ENCODE measurements at places on chromosomes 2 and 18.

- DNase-seq: no peak
These were observed 9.7 kb upstream of the COPS8 start for GRCh38 chr2:237075749-237076599.

DNA sequence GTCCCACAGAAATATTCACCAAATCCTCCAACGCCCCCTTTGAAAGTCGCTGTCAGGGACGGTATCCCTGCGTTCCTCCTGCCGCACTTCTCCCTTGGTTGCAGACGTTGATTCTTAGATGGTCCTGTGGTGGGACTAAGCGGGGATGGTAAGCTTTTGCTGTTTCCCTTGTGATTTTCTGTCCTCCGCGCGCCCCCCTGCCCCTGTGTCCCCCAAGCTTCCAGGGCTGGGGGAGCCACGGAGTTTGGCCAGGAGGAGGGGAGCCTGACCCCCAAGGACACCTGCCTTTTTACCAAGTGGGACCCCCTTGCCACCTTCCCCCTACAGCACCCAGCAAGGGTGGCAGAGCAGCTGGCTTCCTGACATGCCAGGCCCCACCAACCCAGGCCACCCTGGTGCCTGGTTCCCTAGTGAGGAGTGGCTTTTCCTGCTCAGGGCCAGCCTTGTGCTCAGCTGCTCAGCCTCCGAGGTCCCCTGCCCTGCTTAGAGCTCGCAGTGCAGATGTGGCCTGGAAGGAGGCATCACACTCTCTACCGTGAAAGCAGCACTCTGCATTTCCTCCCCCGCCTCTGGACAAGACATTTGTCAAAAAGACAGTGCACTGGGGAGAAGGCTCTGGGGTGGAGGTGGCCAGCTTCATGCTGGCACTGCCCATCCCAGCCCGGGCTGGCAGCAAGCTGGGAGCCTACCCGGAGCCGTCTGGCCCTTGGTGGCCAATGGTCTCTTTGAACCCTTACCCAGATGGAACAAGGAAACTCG lies 49.4 kb downstream of the TWIST2 start:
- no peak for DNase-seq

DNA sequence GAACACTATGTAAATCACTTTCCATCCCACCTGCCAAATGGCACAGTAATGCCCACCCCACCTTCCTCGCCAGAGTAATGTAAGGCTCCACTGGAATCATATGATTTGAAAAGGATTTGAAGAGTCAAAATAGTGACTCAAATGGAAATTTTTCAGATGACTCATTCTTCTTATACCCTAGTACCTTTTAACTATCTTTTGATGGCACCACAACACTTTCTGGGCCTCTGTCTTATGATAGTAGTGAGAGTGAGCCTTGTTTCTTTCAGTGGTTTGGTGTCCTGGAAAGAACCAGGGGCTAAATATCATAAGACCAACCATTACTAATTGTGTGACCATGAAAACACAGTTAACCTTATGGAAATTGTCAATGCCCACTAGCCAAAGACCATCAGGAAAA lies 235.4 kb upstream of the SLC14A2 start:
- DNase-seq: no peak

- no peak for DNase-seq
These were observed 33.7 kb upstream of the PLB1 start for GRCh38 chr2:28462122-28462521.

DNA sequence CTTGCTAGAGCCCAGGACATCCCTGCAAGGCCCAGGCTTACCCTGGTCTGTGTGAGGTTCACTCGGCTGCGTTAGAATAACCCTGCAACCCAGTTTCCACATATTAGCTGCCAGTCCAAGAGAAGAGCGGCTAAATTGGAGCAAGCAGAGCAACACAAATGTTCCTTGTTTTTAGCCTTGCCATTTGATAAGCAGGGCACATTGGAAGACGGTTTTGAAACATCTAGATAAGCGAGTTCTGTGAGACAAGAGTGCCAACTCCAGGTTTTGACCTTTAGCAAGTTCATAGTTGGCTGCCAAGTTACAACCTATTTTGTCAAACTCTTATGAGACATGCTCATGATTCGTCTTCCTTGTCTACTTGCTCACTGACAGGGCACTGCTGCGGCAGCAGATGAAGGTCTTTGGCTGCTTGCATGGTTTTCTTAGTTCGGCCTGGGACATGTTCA lies 23.5 kb downstream of the DPP4 start:
- DNase-seq: no peak

GRCh38 chr2:6171294-6171693 lies 479.1 kb downstream of the SOX11 start:
- no peak for DNase-seq

DNA sequence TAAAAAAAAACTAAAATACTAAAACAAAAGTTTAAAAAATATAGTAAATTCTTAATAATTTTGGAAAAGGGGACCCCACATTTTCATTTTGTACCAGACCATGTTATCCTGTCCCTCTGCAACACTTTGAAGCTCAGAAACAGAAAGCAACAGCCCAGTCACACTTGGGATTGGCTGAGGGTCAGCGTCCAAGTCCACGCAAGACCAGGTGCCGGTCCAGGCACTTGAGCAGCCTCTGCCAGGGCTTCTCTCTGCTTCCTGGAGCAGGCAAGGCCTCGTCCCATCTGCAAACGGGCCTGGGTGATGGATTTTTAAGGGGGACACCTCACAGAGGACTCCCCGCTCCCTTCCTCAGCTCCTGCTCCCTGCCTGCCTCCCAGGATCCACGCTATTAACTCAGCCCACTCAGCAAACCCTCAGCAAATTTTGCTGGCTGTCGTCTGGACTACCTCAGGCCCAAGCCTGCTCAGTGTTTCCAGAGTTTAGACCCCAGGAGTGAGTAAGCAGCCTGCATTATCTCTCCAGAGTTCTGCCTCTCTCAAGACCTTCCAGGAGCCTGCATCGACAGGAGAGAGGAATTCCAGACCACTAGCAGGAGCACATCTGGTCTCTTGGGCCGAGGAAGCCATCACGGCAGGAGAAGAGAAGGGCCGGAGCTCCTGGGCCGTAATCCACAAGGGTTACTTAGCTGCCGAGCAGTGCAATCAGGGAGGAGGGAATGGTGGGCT lies 88.7 kb upstream of the STPG4 start:
- no peak for DNase-seq

DNA sequence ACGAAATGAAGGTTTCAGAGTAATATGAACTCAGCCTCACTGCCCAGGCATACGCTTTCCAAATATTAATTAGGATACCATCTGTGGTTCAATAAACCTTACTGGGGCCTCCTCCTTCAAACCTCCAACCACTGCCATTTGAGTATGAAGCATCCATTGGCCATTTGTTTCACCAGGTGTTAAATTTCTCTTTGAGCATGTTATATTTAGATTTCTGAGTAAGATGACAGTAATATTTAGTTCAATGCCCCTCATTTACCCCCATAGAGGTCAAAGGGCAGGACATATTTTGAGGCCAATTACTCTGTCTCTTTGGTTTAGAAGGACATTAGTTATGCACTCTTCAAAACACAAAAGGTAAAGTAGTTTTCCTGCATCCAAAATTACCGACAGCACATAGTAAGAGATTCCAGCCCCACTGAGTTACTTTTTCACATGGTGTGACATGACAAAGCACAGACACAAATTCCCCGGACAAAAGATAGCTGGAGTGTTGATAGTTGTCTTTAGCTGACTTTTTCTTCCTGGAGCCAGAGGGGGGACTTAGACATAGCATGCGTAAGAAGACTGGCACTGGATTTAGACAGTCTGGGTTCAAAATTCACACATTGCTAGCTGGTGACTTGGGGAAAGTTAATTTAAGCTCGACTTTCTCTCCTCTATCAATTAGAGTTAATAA lies 33.1 kb upstream of the LNPK start:
- no peak for DNase-seq

DNA sequence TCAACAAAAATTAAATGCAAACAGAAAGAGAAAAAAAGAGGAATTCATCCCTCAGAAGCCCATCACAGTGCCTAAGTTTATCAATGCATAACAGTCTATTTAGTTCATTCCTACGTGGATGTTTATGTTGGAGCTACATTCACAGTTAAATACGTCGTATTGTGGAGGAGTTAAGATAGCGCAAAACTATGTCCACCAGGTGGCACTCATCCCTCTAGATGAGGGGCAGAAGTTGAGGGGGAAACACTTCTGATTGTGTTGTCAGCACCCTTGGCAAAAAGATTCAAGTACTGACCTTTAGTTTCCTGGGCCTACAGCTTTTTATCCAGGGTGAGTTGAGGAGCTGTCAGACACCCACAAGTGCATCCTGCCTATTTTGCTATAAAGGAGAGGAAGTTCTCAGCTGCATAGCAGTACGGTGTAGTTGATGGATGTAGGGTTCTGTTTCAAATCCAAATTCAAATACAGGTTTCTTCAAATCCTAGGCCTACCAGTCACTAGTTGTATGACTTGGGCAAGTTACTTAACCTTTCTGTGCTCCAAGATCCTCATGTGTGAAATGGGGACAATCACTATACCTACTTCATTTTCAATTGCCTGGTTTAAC lies 26.8 kb upstream of the MYO1B start:
- DNase-seq: no peak

DNA sequence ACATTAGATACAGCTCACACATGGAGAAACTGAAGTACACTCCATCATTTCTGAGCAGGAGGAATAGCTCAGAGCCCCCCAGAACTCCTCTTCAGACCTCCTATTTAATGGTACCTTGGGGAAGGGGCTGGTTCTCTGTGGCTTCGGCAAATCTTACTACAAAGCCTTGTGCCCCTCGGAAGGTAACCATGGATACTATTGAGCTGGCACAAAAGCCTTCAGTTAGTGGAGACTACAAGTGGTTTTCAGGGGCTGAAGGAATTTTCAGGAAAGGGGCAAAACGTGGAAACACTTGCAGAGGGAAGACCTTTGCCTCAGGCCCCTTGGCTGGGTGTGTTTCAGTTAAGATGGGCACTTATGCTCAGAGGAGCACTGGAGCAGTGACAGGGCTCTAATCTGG lies 1.1 kb upstream of the FAM237A start:
- no peak for DNase-seq

DNA sequence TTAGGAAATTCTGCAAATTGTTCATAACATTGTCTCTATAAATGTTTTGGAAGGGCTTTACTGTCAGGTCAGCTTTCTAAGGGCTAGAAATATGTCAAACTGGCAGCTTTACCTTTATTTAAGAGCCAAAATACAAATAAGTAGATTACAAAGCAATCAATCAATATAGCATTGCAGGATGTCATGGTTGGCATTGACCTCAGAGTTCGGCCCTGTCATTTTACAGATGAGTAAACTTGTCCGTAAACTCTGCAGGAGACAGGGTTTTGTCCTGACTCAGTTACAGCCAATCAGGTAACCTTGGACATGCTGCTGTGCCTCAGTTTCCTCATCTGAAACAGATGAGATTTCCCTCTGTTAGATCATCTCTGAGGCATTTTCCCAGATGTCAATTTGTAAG lies 25.9 kb upstream of the ZEB2 start:
- DNase-seq: no peak

- no peak for DNase-seq
These were observed 433.1 kb upstream of the RAB12 start for GRCh38 chr18:8176109-8176508.
